ENCODE measurements at places on chromosomes 5 and 9.

DNA sequence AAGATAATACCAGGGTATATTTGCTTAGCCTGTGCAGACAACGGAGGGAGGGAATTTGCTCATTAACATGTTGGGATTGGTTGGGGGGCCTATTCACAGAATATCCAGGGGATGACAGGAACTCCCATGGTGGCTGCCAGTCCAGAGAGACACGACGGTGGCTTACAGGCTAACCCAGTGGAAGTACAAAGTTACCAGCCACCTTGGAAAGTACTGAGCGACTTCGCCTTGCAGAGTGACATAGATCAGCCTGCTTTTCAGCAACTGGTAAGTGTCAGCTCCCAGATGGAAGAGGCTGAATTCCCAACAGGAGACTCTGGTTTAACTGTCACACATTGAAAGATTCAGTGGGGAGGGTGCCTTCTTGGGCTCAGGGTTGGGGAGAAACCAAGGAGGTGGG is 7.9 kb downstream of the ISL1 start:
- no peak for DNase-seq

GRCh38 chr9:137403269-137403668 is 19.7 kb downstream of the EXD3 start:
- DNase-seq: no peak

DNA sequence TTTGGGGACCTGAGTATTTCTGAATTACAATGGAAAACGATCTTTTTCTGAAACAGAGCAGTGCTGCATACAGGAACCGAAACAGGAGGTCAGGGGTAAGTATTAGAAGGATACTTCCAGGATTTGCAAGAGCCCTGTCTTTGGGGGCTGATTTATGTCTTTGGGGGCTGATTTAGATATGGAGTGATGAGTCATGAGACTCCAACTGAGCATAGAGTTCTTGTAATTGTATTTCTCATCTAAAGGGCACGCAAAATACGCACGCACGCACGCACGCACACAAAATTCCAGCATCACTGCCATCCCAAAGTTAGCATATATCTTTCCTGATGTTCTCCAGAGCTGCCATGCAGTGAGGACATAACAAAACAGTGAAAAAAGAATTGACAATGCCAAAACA is 414.8 kb upstream of the CCNH start:
- DNase-seq: no peak

GRCh38 chr5:148394587-148395019 is 10.8 kb downstream of the FBXO38 start:
- peak; percentile 31 for DNase-seq

DNA sequence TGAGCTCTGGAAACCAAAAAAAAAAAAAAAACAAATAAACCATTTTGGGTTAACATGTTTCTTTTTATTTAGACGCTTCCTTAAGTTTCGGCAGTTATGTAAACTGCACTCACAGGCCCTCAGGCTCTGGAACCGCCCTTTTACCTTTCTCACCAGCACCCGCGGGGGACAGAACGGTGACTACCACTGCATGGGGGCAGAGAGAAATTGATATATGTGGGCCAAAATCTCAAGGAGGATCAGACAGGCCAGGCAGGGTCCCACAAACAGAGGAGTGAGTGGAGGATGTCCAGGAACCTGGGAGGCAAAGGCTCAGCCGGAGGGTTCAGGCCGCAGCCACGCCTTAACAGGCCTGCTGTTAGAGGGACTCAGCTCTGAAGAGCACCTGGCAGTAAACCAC is 54.4 kb downstream of the IRX2 start:
- DNase-seq: no peak

DNA sequence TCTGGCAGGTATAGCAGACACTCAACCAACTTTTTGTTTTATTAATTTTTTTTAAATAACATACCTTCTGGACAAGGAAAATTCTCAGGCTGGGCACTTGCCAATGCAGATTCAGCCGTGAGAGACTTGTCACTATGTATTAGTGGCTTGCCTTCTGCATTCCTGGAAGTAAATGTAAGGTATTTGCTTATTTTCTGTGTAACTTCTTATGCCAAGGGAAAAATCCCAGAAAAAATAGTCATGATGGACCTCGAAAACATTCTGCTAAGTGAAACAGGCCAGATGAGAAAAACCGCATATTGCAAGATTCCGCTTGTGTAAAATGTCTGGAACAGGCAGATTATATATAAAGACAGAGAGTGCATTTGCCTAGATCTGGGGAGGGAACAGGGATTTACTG is 260.3 kb upstream of the DAPK1 start:
- no peak for DNase-seq
